Activated T-helper 1 cell treated with Interleukin-2 at 50 U/mL for 16 hours (primary cell): ENCODE measurements at places on chromosomes 13 and 19.

GRCh38 chr13:31380715-31381114 is 180.9 kb downstream of the B3GLCT start:
- DNase-seq = no peak

DNA sequence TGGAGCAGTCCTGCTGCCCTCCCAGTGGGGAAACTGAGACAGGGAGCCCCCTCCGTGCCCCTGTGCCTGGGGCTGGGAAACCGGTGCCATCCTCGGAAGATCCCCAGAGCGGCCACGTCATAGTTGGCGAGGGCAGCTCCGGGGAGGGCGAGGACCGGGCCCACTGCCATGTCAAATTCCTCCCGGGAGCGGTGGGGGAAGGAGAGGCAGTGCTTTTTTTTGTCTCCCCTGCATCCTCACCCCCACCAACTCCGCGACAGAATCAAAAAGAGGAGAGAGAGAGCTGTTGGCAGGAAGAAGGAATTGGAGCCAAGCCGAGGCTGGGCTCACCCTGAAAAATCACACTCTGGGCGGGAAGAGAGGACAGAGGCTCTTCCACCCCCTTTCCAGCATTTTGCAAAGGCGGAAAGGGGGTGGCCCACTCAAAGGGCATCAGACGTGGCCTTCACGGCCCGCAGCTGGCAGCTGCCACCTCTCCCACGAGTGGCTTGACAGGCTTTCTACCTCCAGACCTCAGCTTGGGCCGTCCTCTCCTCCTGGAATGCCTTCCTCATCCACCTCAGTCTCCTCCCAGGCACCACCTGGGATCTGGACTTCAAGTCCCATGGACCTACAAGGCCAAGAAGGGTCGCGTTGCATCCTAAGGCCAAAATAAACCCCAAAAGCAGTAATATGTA is 19.6 kb upstream of the NFIC start:
- no peak for DNase-seq

GRCh38 chr13:107067381-107067780 is 499.4 kb upstream of the ARGLU1 start:
- no peak for DNase-seq

GRCh38 chr19:51799034-51799773 is 4.2 kb downstream of the FPR3 start:
- no peak for DNase-seq

DNA sequence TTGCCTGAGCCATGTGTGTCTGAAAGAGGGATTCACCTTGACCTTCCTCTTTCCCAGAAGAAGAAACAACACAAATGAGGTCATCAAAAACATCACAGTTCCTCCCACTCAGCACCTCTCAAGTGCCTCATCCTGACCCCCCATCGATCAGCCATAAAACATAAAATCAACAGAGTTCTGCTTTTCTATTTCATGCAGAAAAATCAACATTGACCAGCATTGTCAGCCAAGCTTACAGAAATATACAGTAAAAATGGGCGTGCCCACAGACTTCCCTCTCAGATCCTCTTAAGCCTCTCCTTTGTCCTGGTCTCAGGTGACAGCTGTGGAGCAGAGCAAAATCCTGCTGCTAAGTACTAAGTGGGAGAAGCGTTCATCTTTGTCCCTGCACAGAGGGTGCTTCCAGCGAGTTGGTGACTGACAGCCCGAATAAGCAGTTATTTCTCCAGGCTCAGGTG is 213.3 kb downstream of the OLFM4 start:
- DNase-seq = no peak

- peak; percentile 65 for DNase-seq
Observed at GRCh38 chr19:56507446-56508289, at the start of gene ZNF471. ZNF471 (plus strand) TSS chr19:56507855; CDS start chr19:56511572, 3,717 bp downstream.

GRCh38 chr19:3210347-3211017 is 14.0 kb upstream of the CELF5 start:
- DNase-seq = peak; percentile 40
